ENCODE measurements at places on chromosomes 7 and 10.

DNA sequence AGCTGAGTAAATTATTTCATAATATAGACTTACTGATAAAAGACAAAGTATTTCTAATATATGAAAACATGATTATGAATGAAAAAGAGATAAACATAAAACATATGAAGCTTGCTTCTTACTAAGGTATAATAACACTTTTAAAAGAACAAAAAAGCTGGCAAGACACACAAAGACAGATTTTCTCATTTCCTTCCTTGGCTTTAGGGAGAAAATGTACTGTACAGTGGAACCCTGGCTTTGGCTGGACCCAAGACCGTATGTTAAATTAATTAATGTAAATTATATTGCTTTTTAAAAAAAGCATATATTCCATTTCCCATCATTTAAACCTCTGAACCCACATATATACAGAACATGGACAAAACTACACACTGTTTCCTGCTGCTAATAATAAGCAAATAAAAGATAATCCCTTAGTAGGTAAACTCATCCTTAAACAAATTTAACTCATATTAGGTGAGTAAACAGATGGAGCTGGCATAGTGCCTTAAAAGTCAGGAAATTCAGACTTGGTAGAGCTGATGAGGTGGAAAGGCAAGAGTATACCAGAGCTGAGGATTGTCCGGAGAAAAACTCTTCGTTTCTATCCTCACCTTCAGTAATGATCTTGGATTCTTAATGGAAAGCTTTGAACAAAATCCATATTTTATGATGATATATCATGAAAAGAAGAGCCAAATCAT is 1016.4 kb upstream of the KCND2 start:
- no peak for DNase-seq

- no peak for DNase-seq
Measured at GRCh38 chr10:107059068-107059804, 105.3 kb downstream of the SORCS1 start.

- DNase-seq, result no peak
Measured at GRCh38 chr7:106236065-106236464, 48.7 kb downstream of the NAMPT start.

DNA sequence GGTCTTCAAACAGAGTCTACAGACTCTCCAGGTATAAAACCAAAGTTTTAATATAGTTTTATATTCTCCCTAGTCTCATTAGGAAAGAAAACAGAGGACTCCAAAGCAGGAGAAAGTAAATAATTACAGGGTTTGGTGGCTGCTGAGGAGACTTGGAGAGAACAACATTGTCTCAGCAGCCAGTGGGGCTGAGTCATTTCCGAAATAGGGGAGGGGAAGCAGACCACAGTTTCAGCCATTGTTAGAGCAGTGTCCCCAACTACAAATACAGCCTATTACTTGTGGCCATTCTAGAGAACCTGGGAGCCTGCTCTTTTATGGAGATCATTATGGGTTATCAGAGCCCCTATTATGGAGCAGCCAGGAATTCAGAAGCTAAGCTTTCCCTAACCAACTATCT is 44.2 kb upstream of the A1CF start:
- no peak for DNase-seq

- no peak for DNase-seq
Measured at GRCh38 chr7:129775695-129776361, 164.3 kb downstream of the NRF1 start.

DNA sequence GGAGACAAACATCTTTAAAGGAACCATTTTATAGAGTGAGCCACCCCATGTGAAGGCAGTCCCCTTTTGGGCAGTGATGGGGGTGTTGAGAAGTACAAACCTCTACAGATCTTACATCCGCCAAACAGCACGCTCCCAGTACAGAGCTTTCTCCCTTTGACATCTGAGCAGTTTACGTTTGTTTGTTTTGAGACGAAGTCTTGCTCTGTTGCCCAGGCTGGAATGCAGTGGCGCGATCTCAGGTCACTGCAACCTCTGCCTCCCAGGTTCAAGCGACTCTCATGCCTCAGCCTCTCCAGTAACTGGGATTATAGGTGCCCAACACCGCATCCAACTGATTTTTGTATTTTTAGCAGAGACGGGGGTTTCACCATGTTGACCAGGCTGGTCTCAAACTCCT is 128.9 kb downstream of the CCDC3 start:
- no peak for DNase-seq

- DNase-seq, result no peak
Measured at GRCh38 chr10:63700631-63701156, 179.5 kb downstream of the REEP3 start.

- DNase-seq, result no peak
Measured at GRCh38 chr7:151117565-151117964, 31.3 kb downstream of the AGAP3 start.

- DNase-seq, result no peak
Measured at GRCh38 chr7:46658281-46658680, 737.2 kb upstream of the IGFBP3 start.

DNA sequence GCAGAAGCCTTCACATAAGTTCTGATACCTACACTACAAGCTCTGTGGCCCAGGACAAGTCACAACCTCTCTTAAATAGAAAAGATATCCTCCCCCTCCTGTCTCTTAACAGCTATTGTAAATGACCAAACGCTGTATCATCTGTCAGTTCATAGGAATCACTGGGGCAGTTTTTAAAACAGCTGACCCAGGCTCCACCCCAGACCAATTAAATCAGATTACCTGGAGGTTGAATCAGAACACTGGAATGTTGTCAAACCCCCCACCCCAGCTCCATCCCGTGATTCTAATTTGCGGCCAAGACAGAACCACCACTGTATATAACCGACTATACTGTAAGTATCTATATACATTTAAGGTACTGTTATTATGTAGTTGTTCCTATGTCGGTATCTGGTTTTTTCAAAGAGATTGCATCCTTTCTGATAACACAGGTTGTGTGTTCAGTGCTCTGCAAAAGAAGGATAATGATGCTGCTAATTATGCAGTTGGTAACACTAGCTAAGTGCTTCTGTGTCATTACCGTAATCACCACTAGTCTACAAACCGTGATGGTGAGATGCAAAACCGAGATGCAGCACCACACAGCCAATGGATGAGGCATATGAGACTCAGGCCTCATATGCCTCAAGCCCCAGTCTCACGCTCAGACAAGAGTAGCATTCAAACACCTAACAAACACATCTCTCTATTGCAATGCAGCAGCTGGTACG is 47.4 kb downstream of the TNS3 start:
- DNase-seq, result no peak

DNA sequence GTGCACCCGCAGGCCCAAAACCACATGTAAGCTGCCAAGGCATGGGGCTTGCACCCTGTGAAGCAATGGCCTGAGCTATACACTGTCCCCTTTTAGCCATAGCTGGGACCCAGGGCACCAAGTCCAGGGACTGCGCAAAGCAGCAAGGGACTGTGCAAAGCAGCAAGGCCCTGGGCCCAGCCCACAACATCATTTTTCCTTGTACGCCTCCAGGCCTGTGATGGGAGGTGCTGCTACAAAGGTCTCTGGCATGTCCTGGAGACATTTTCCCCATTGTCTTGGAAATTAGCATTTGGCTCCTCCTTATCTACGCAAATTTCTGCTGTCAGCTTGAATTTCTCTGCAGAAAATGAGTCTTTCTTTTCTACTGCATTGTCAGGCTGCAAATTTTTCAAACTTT is 24.8 kb downstream of the ARHGAP19 start:
- no peak for DNase-seq

DNA sequence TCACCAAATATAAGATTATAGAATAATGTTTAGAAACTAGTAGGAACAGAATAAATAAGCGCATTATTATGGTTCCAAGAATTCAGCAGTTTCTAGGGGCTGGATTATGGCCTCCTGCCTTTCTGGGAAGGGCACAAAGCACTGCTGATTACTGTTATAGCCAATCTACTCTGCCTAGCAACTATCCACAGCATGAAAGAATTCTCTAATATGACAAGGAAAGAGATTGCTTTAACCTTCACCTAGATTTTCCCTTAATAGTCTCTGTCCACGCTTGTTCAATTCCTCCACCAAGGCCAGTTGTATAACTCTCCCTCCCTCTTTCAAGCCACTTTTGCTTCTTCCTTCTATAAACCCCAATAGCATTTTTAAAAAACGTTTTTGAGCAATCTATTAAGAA is 1033.6 kb upstream of the LRRTM3 start:
- DNase-seq, result no peak

DNA sequence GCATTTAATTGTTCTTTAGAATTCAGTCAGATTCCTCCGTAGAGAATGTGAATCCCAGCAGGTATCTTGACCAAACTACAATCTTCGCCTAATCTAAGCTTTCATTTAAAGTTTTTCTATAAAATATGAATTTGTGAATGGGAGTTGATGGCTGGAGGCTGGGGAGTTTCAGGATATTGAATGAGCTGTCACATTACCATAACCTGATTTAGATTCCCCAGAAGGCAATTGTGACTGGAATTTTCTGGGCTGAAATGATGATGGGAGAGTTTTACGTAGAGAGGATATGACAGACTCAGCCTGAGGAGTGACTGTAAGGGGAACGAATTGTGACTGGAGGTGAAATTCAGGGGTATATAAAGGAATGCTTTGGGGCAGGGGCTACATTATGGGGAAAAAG is 411.7 kb upstream of the FZD8 start:
- no peak for DNase-seq

DNA sequence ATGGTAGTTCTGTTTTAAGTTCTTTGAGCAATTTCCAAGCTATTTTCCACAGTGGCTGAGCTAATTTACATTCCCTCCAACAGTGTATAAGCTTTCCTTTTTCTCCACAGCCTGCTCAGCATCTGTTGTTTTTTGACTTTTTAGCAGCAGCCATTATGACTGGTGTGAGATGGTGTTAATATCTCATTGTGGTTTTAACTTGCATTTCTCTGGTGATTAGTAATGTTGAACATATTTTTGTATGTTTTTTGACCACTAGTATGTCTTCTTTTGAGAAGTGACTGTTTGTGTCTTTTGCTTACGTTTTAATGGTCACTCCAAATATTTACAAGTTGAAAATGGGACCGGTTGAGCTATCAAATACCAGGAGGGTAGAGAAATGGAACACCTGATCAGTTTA is 20.4 kb downstream of the GNG11 start:
- no peak for DNase-seq

GRCh38 chr10:35834877-35835494 is 192.9 kb upstream of the FZD8 start:
- no peak for DNase-seq

DNA sequence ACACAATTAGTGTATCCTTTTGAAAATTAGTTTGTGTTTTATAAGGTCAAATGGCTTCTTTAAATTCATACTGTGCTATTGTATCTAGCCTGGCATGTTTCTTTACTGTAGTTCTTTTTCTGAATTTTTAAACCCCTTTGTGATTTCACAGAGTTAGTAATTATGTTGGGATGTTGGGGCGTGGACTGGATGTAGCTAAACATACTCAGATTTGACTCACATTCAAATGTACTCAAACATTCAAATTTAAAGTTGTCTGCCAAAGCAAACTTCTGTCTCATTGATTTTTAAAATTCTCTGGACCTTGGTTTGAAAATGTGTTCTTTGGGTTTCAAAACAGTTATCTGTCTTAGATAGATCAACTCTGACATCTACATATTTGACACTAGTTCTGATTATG is 7.2 kb upstream of the NRP1 start:
- no peak for DNase-seq

DNA sequence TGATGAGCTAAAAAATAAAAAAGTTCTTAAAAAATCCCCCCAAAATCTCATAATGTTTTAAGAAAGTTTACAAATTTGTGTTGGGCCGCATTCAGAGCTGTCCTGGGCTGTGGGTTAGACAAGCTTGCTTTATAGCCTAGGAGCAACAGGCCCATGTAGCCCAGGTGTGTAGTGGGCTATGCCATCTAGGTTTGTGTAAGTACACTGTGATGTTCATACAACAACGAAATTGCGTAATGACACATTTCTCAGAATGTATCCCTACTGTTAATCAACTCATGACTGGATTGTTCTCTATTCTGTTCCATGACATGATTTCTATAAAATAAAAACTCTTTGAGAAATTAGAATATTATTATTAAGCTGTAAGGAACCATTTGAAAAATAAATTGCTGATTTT is 13.0 kb downstream of the MIOS start:
- no peak for DNase-seq

- no peak for DNase-seq
Measured at GRCh38 chr10:67770537-67770936, 67.5 kb downstream of the DNAJC12 start.

DNA sequence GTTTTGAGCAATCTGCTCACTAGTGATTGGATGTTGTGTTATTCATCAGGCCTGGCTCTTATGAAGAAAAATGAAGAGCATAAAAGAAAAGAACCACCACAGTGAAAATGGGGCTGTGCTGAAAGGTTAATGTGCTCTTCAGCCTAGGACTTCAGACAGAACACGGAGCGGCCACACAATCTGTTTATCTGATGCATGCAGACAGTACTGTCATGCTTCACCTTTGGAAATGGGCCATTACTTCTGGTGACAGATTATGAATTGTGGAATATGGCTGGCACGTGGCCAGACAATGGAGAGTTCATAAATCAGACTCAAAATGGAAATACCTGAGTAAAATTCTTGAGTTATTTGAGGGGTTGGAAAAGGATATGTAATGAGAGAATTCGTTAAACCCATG is 86.0 kb upstream of the NOBOX start:
- no peak for DNase-seq

DNA sequence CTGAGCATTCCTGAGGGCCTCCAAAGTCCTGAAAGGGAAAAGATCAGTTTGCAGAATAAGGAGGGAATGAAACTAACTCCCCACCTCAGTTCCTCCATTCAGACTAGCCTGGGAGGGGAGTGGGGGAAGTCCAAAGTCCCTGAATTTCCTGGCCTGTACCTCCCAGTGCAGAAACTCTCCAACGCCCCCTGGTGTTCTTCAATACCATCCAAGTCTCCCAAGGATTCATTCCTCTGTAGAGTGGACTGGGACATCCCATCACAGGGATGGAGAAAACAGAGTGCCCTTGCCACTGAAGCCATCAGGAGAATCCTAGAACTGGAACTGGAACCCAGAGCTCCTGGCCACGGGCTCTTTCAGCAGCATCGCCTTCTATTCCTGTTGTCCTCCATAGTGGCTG is 1.6 kb upstream of the COL13A1 start:
- DNase-seq, result no peak

DNA sequence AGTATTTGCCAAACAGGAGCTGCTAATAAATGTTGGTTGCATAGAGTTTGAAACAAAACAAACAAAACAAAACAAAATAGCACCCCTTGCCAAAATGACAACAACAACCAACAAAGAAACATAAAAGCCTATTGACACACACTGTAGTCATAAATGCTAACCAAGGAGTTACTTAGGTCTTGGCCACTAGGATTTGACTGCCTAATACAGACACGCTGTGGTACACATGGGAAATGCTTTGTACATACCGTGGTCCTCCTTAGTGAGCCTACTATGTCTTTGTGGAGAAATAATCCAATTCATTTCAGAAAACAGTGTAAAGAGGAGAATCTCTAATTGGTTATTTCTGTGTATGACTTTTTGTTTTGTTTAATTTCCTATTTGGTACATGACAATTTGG is 53.2 kb upstream of the MTPN start:
- DNase-seq, result no peak
